NCI-H345 (cell line): ENCODE measurements at places on chromosomes 2 and 18.

GRCh38 chr18:6561420-6561861 lies 146.7 kb upstream of the L3MBTL4 start:
- DNase-seq, result peak; percentile 49

DNA sequence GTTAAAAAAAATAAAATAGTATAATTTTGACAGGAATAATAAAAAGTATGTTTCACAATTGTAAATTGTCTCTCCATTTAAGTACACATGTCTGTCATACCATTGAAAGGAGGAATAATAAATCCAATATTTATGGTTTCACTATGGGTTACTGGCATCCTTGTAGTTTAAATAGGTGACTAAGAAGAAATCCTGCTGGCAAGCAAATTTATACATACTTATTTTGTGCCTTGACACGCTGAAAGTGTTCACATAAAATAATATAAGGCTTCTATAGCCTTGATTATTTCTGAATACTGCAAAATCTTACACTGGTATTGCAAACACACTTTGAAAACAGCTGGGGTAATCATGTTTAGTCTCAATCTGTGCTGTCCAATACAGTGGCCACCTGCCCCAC lies 138.3 kb upstream of the ETAA1 start:
- DNase-seq, result no peak

DNA sequence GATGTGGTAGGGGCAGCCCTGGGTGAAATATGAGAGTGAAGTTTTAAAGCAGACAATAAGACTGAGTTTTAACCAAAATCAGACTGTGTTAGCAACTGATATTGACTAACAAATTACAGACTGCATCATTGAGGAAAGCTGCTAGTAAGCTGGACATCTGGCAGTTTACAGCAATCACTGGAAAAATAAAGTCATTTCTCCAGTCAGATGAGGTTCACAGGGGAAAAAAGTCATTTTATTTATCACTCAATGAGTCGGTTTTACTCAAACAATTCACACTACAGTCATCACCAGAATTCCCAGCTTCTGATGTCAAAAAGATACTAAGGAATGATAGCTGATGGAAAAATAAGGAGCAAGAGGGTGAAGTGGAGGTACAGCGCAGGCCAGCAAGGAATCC lies 10.5 kb upstream of the TMEM177 start:
- no peak for DNase-seq

DNA sequence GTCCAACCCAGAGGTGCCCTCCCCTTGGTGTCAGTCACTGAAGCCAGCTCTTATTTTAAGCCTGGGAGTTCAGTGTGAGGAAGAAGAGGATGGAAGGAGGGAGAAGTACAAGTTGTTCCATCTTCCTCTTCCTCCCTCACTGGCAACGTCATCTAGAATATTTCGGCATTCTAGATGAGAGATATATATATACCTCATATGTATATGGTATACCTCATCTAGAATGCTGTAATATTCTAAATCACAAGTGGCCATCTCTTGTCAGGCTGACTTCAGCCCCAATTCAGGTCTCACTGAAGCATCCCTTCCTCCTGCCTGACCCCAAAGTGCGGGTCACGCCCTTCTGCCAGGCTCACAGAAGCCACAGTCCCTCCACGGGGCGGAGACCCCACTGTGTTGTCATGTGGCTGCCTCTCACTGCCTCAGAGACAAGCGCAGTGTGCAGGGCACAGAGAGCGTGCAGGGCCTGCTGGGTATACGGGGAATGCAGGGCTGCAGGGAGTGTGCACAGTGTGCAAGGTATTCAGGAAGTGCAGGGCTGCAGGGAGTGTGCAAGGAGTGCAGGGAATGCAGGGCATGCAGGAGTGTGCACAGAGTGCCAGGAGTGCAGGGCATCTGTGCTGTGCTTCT lies 32.8 kb upstream of the B3GNT7 start:
- DNase-seq, result no peak

- no peak for DNase-seq
These were observed 351.6 kb downstream of the METTL4 start for GRCh38 chr18:2219706-2220105.
